HS-27A (cell line): ENCODE measurements at places on chromosomes 7 and 10.

GRCh38 chr10:60817398-60817805 is 39.1 kb downstream of the CDK1 start:
- DNase-seq, result no peak

- no peak for DNase-seq
Measured at GRCh38 chr7:159006610-159007130, 138.0 kb downstream of the VIPR2 start.

DNA sequence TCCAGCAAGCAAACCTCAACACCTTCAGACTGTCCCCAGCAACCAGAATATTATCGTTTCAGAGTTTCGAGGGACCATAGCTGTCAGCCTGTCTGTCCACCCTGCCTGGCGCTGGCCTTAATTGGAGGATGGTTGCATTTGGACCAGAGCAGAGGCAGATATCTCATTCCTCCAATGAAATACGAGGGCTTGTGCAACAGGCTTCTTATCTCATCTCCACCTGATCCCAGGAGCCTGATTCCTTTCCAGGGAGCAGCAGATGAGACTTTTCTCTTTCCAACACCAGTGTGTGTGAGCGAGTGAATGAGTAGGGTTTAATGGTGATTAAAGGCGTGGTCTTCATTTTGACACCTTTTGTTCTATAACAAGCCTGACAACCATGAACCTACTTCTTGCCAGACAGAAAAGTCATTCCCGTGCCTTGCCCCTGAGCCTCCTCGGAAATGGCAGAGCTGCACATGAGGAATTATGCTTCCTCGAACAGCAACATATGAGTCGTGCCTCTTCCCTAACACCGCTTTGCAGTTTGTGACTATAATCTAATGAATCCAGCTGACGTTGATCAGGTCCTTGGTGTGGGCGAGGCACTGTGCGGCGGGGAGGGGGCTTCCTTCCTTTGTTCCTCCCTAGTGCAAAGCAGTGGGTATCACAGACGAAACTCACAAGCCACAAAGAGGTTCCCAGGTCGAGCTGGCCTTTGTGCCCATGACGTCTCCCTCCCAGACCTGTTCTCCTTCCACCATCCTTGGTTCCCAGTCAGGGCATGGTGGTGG is 147.4 kb downstream of the CUX1 start:
- DNase-seq, result no peak

GRCh38 chr7:114217026-114217806 is 197.4 kb upstream of the FOXP2 start:
- DNase-seq, result no peak

- DNase-seq, result no peak
Measured at GRCh38 chr7:7848246-7848645, 120.3 kb upstream of the GLCCI1 start.

DNA sequence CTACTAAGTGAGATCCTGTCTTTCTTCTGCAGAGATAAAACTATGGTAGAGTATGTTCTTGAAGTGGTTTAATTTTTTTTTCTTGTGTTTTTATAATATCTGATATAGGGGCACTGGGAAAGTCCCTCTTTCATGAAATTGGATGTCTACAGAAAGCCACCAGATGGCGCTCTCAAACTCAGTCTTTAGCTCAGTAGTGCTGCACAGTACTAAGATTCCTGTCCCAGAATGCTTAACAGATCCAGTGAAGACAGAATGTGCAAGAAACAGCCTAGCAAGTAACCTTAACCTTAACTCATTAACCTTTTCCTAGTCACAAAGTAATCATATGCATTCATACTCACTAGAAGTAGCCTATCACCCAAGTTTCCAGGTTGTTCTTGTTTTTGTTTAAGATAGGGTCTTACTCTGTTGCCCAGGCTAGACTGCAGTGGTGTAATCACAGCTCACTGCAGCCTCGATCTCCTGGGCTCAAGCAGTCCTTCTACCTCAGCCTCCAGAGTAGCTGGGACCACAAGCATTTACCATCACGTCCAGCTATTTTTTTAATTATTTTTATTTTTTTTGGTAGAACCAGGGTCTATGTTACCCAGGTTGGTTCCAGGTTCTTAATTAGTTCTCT is 56.7 kb downstream of the IDE start:
- peak; percentile 19 for DNase-seq

GRCh38 chr7:29884399-29885272 is 78.3 kb downstream of the WIPF3 start:
- no peak for DNase-seq

GRCh38 chr10:69817078-69817581 is 15.4 kb downstream of the COL13A1 start:
- no peak for DNase-seq

DNA sequence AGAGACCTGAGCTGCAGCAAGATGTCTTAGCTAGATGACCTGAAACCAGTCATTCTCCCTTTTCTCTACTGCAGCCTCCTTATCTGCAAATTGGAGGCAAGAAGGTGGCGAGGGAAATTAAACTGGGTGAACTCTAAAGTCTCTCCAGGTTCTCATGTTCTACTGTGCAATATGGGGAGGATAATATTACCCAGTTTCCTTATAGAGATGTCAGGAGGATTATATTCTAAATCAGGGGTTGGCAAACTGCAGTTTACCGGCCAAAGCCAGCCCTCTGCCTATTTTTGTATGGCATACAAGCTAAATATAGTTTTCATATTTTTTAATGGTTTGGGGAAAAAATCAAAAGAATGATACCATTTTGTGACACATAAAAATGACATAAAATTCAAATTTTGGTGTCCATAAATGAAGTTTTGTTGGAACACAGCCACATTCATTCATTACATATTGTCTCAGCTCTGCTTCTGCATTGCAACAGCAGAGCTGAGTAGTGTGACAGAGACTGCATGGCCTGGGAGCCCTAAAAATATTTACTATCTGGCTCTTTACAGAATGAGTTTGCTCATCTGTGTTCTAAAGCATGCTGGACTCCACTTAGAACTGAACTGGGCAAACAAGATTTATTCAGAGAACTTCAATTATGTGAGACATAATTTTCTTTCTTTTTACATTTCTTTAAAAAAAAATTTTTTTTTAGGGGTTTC is 19.2 kb upstream of the MALSU1 start:
- no peak for DNase-seq

DNA sequence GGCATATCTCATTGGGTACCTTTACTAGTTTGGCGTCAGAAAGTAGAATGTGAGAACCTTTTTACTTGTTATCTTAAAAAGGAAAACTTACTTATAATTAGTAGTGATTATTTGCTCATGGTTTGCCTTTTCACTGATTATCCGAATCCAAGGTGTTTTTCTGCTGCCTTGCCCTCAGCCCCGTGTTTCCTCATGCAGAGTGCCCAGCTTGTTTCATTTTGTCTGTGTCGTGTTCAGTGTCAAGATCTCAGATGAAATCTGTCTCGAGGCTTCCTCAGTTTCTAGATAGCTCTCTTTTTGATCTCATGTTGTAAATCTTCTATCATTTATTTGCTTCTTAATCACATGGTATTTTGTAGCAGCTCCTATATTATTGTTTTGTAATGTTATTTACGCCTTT is 30.1 kb downstream of the RPA3 start:
- DNase-seq, result no peak

GRCh38 chr7:1540776-1541271 is 10.3 kb downstream of the MAFK start:
- DNase-seq, result no peak

- no peak for DNase-seq
Measured at GRCh38 chr7:120052884-120053382, 220.0 kb upstream of the KCND2 start.

GRCh38 chr7:137953043-137953664 is 48.7 kb downstream of the CREB3L2 start:
- no peak for DNase-seq

GRCh38 chr7:19677180-19677579 is 31.7 kb downstream of the POLR1F start:
- no peak for DNase-seq

- no peak for DNase-seq
Measured at GRCh38 chr7:133562621-133563020, 309.7 kb downstream of the EXOC4 start.

DNA sequence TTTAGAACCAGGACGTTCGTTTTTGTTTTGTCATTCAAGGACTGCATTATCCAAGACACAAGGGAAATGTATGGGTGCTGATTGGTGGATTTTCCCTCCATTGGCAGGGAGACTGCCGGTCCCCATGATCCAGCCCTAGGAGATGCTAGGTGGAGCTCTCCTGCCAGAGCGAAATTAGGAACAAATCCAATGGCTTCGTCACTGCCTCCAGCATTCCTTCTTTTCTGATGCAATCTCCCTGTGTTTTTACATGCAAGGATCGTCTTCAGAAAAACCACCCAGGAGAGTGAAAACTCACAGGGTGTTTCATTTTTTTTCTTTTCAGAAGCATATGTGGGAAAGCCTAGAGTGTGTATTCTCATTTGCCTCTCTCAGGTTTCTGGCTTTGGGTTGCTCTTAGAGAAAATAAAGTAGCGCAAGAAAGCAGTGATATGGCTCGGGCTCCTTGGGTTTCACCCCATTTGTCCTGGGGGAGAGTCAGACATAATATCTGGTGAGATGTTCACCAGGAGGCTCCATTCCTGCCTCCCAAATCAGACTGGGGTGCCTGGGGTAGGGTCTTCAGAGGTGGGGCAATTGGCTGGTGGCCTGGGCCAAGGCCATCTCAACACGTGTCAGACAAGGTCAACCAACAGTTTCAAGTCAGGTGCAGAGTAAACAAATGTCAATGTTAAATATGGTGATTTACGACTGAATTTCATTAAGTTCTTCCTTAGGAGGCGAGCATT is 450.9 kb upstream of the MKI67 start:
- DNase-seq, result no peak

DNA sequence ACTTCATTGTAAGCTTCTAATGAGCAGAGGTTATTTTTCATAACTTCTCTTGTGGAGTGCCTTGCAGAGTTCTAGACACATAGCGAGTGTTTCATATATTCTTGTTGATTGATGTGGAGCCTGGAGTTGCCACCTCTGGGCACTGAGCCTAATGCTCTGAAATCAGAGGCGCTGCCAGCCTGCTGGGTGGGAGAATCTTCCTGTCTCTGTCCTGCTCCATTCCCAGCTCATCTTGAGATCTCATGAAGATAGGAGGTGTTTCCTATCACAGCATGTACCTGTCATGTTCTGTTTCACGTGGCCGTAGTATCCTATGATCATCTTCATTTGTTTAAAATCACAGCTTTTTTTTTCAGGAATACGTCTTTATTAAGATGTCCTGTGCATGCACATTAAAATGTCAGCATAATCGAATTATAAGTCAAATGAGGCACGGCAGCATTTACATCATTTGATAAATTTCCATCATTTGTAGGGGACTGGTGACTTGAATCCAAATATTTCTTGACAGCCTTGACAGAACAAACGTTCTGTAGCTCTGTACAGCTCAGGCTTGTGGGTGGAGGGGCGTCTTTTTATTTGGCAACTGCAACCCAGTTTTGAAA is 393.0 kb downstream of the PHTF2 start:
- DNase-seq, result no peak

DNA sequence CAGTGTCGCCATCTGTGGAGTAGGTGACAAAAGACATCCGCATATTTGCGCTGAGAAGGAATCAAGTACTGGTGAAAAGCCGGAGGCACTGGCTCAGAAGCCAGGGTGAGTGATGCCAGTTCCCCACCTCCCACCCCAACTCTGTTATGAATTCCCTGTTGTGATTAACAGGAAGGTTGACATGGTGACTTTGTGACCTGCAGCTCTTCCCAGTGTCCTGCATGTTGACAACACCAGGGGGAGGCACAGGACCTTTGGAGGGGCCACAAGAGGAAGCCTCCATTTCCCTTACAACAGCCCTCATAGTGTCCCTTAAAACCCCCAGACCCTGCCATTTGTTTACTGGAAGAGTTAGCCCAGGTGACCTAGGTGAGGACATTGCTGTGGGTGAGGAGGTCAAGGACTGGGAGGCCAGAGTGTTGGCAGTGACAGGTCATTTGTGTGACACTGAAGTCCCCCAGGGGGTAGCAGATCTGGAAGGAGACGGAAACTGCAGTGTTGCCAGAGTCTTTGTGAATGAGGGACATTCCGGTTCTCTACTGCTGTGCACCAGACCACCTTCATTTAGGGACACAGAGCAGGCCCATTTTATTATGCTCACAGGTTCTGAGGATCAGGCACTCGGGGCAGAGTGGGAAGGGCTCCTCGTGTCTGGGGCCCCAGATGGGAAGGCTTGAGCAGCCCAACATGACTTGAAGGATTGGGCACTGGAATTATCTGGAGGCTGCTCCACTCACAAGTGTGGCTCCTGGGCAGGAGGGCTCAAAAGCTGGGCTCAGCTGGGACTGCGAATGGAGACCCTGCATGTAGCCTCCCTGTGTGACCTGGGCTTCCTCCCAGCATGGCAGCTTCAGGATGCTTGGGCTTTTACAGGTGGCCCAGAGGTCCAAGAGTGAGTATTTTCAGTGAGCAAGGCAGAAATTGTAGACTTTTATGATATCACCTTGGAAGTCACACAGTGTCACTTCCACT is 13.0 kb upstream of the ANTXRL start:
- DNase-seq, result no peak

- no peak for DNase-seq
Measured at GRCh38 chr7:92071032-92071431, 63.2 kb downstream of the CYP51A1 start.

DNA sequence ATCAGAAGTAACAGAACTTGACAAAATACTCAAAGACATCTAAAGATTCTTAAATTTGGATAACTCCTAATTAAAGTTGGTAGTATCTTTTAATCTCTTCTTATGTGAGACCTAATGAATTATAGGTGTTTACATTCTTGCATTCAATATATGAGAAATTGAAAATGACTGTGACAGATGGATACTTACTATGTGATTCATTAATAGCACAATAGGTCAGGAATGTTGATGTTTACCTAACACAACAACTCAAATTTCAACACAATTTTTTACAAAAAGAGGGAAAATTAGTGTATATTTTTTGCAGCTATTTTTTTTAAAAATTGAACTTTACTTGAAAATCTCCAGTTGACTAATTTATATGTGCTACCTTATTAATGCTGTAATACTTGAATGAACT is 31.7 kb upstream of the MCU start:
- no peak for DNase-seq
